ENCODE measurements at places on chromosomes 12 and 14.

- no peak overlapping the region for H3K27ac ChIP-seq
- H3K36me3 ChIP-seq = peaks cover 27% of the 10 kb centered on the region
- H3K4me3 ChIP-seq = no peak overlapping the region
- no peak for DNase-seq
Observed at GRCh38 chr12:96020314-96021003, 14.9 kb downstream of the LTA4H start.

DNA sequence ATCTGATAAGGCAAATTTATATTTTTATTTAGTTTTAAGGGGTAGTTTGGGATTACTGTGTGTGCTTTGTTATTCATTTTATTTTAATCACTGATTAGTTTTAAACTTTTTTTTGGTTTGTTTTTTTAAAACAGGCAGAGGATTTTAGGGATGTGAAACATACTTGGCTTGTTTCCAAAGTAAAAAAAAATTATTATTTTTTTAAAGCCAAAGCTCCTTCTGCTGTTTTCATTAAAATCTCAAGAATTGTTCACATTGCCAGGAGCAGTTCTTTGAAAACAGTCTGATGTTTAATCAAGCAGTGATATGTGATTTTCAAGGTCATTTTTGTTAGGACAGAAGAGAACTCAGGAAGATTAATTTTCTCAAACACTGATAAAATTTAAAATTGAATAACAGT, 11.2 kb downstream of the TTC8 start:
- no peaks in the 10 kb centered on the region for H3K36me3 ChIP-seq
- peaks cover 13% of the 10 kb centered on the region for H3K27me3 ChIP-seq
- no peaks in the 10 kb centered on the region for H3K4me1 ChIP-seq
- no peak overlapping the region for H3K27ac ChIP-seq
- DNase-seq = no peak

GRCh38 chr14:23323838-23324454, 2.7 kb downstream of the PABPN1 start:
- peaks cover 51% of the 10 kb centered on the region for H3K36me3 ChIP-seq
- H3K4me3 ChIP-seq = no peak overlapping the region
- H3K4me1 ChIP-seq = peaks cover 33% of the 10 kb centered on the region
- H3K27ac ChIP-seq = no peak overlapping the region

DNA sequence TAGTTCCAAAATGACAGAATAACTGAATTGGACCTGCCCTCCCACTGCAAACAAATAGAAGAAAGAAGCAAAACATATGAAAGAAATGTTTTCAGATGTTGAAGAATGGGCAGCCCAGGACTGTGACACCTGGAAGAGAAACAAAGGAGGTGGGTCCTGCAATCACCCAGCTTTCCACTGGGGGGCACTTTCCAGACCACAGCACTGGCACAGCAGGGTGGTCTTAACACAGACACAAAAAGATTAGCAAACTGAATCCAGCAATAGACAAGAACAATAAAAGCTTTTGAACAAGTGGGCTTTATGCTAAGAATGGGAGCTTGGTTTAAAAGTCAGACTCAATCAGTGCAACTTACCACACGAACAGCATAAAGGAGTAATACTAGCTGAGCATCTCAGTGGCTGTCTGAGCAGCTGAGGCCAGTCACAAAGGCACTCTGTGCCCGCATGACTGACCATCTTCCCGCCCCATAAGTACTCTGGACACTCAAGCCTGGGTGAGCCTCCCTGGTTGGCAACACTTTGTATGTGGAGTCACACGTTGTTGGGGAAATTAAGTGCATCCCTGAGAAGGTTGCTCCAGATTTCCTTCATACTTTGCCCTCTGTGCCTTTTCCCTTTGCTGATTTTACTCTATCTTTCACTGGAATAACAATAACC, 27.7 kb downstream of the JKAMP start:
- H3K4me1 ChIP-seq = no peaks in the 10 kb centered on the region
- H3K27ac ChIP-seq = no peak overlapping the region
- H3K4me3 ChIP-seq = no peak overlapping the region
- peaks cover 23% of the 10 kb centered on the region for H3K27me3 ChIP-seq

DNA sequence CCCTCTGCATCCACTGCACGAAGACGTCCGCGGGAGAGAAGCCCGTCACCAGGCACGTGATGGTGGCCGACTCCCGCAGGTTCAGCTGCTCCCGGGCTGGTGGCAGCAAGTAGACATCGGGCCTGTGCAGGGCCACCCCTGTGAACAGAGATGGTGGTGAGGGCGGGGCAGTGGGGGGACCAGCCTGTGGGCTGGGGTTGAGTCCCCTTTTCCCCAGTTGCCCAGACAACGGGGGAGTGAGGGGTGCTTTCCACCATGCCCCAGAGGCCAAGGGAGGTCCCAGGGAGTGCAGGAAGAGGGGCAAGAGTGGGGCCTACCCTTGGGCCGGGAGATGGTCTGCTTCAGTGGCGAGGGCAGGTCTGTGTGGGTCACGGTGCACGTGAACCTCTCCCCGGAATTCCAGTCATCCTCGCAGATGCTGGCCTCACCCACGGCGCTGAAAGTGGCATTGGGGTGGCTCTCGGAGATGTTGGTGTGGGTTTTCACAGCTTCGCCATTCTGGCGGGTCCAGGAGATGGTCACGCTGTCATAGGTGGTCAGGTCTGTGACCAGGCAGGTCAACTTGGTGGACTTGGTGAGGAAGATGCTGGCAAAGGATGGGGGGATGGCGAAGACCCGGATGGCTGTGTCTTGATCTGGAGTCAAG, 328.3 kb downstream of the TMEM121 start:
- H3K4me1 ChIP-seq = peaks cover 45% of the 10 kb centered on the region
- no peak overlapping the region for H3K4me3 ChIP-seq
- DNase-seq = no peak
- H3K36me3 ChIP-seq = peaks cover 10% of the 10 kb centered on the region
- no peaks in the 10 kb centered on the region for H3K27me3 ChIP-seq

- H3K4me3 ChIP-seq = no peak overlapping the region
- H3K36me3 ChIP-seq = no peaks in the 10 kb centered on the region
- peak; percentile 49 for DNase-seq
- H3K27ac ChIP-seq = no peak overlapping the region
- peaks cover 3% of the 10 kb centered on the region for H3K27me3 ChIP-seq
Observed at GRCh38 chr12:117119592-117120198, 20.5 kb upstream of the TESC start.

GRCh38 chr12:23210573-23210972, 585.6 kb downstream of the ETNK1 start:
- H3K4me1 ChIP-seq = no peaks in the 10 kb centered on the region
- H3K36me3 ChIP-seq = no peaks in the 10 kb centered on the region
- no peak overlapping the region for H3K27ac ChIP-seq
- DNase-seq = no peak

DNA sequence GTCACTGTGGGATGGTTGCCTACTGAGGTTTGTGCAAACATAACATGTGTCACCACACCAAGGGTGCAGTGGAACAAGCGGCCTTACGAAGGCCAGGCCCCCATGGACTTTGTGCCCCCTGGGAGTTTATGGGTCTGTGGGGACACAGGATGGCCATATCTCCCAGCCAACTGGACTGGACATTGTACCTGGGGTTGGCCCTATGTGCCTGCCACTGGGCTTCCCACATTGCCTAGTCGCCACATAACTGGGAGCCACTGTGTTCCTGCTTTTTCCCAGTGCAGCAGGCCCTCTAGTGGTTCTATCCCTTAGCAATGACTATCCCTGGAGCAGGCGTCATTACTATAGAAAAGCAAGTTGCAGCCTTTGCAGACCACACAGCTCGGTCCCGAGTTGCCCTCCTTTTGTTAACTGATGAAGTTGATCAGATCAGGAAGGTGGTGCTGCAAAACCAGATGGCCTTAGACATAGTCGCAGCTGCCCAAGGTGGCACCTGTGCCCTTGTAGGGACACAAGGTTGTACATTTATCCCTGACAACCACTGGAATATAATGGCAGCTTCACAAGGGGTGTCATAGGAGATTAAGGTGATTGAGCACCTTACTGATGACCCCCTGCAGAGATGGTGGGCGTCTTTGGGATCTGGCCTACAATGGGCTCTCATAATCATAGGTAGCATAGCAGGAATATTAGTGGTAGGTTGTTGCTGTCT, 15.2 kb upstream of the RNASE12 start:
- no peaks in the 10 kb centered on the region for H3K36me3 ChIP-seq
- H3K4me1 ChIP-seq = peaks cover 4% of the 10 kb centered on the region
- no peaks in the 10 kb centered on the region for H3K27me3 ChIP-seq

- no peak overlapping the region for H3K27ac ChIP-seq
- peaks cover 6% of the 10 kb centered on the region for H3K4me1 ChIP-seq
- H3K4me3 ChIP-seq = no peak overlapping the region
- H3K27me3 ChIP-seq = peaks cover 14% of the 10 kb centered on the region
- no peak for DNase-seq
Observed at GRCh38 chr14:92472860-92473259, 40.7 kb upstream of the RIN3 start.

GRCh38 chr12:54987611-54988231, 3.2 kb upstream of the TESPA1 start:
- DNase-seq = no peak
- H3K4me3 ChIP-seq = no peak overlapping the region
- no peaks in the 10 kb centered on the region for H3K27me3 ChIP-seq

- no peak for DNase-seq
- no peaks in the 10 kb centered on the region for H3K4me1 ChIP-seq
- H3K4me3 ChIP-seq = no peak overlapping the region
- peaks cover 2% of the 10 kb centered on the region for H3K27me3 ChIP-seq
Observed at GRCh38 chr12:28079539-28079938, 107.0 kb upstream of the PTHLH start.

DNA sequence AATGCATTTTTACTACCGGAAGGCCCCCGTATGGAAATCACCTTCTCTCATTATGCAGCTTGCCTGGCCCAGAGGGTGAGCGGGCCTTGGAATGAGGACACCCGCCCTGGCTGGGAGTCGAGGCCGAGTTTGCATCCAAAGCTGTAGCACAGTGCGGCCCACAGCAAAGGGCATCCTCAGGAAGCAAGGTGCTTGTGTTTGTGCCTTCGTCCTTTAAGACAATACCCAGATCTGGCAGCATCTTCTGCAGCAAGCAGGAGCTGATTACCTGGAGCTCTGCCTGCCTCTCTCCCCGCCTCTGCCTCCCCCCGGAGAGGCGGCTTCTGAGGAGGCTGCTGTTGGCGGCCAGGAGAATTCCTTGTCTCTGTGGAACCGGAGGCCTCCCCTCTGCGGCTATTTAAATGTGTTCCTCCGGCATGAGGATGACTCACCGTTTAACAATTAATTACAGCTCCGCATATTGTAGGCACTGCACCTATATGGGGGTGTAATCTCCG, 145.3 kb downstream of the CACNA1C start:
- H3K4me3 ChIP-seq = no peak overlapping the region
- no peak for DNase-seq
- H3K27me3 ChIP-seq = no peaks in the 10 kb centered on the region
- H3K27ac ChIP-seq = no peak overlapping the region
- H3K4me1 ChIP-seq = no peaks in the 10 kb centered on the region
- H3K36me3 ChIP-seq = no peaks in the 10 kb centered on the region

GRCh38 chr12:3718100-3718499, 34.8 kb downstream of the CRACR2A start:
- no peaks in the 10 kb centered on the region for H3K27me3 ChIP-seq
- no peak overlapping the region for H3K27ac ChIP-seq
- DNase-seq = no peak
- H3K4me1 ChIP-seq = peaks cover 6% of the 10 kb centered on the region
- H3K36me3 ChIP-seq = peaks cover 42% of the 10 kb centered on the region

GRCh38 chr12:23556661-23557060, 392.8 kb downstream of the SOX5 start:
- no peaks in the 10 kb centered on the region for H3K36me3 ChIP-seq
- H3K27ac ChIP-seq = no peak overlapping the region
- H3K4me3 ChIP-seq = no peak overlapping the region
- H3K27me3 ChIP-seq = no peaks in the 10 kb centered on the region

DNA sequence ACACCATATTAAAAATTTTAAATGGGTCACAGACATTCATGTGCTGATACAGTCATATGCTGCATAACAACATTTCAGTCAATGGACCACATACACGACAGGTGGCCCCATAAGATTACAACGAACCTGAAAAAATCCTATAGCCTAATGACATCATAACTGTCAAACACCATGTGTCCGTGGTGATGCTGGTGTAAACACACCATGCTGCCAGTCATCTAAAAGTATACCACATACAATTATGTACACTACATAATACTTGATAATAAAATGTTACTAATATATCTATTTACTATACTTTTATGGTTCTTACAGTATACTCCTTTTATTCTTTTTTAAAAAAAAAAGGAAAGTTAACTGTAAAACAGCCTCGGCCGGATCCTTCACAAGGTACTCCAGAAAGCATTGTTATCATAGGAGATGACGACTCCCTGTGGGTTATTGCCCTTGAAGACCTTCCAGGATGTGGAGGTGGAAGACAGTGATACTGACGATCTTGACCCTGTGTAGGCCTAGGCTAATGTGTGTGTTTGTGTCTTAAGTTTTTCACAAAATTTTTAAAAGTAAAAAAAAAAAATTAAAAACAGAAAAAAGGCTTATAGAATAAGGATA, 5.0 kb upstream of the TDG start:
- peaks cover 32% of the 10 kb centered on the region for H3K4me1 ChIP-seq
- no peak overlapping the region for H3K4me3 ChIP-seq
- no peak for DNase-seq
- no peak overlapping the region for H3K27ac ChIP-seq

DNA sequence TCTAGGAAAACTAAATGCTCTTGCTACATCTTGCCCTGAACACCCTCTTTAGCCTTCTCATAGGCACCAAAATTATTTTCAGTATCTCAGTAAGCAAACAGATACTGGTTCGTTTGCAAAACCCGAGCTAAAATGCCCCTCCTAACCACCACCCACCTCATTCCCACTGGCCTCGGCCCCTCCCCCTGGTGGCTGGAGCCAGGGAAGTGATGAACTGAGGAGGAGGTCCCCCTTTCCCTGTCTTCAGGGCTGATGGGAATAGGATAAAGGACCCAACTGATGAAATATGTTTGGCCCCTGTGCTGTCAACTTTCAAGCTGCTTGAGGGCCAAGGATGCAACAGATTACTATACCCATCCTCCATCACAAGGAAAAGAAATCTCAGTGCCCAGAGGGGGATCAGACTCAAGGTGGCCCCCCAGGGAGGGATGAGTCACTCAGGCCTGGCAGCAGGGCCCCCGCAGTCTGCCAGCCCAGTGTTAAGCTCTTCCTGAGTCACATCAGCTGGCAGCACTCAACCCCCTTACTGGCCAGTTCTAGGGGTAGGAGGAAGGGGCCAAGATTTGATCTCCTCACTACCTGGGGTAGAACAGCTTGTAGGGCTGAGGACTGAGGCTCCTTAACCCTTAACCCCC, 1.7 kb downstream of the ANKRD52 start:
- peaks cover 20% of the 10 kb centered on the region for H3K4me1 ChIP-seq
- no peak for DNase-seq
- peak overlapping the region; percentile 83 for H3K4me3 ChIP-seq
- peak overlapping the region; percentile 61 for H3K27ac ChIP-seq
- H3K36me3 ChIP-seq = peaks cover 36% of the 10 kb centered on the region

GRCh38 chr14:92493024-92493423, 20.6 kb upstream of the RIN3 start:
- no peak overlapping the region for H3K4me3 ChIP-seq
- peaks cover 8% of the 10 kb centered on the region for H3K27me3 ChIP-seq
- peaks cover 4% of the 10 kb centered on the region for H3K4me1 ChIP-seq
- H3K36me3 ChIP-seq = no peaks in the 10 kb centered on the region

- peak overlapping the region; percentile 67 for H3K4me3 ChIP-seq
- no peaks in the 10 kb centered on the region for H3K36me3 ChIP-seq
- peak; percentile 27 for DNase-seq
- H3K4me1 ChIP-seq = peaks cover 24% of the 10 kb centered on the region
- H3K27ac ChIP-seq = no peak overlapping the region
- H3K27me3 ChIP-seq = peaks cover 54% of the 10 kb centered on the region
Observed at GRCh38 chr14:58638231-58639197, 752 bp downstream of the DACT1 start.
